ENCODE measurements at places on chromosomes 1 and 21.

DNA sequence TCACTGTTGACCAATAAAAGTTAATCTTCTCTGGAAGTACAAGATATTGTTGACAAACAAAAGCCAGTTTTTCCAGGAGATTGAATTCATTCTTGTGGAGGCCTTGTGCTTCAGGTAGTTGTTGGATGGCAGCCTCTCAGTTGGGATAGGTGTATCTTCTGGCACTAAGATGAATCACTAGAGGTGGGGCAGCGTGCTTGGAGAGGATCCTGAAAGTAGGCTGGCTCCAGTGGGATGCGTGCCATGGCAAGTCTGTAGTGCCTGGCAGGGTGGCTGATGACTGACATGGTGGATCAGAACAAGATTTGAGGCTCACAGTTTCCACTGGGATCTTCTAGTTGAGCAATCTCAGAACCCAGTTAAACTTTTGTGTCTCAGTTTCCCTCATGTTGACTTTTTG, 2.4 kb downstream of the VPS13D start:
- DNase-seq, result no peak

DNA sequence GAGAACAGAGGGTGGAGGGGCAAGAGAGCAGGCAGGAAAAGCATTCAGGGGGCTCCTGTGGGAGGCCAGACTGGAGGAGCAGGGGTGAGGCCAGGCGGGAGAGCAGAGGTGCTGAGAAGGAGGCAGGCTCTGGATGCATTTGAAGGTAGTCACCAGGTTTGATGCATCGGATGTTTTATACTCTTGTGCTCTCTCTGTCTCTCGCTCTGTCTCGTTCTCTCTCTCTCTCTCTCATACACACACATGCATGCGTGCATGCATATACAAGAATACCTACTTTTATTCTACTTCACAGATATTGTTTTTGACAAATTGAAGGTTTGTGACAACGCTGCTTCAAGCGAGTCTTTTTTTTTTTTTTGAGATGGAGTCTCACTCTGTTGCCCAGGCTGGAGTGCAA, 15.0 kb upstream of the ITPKB start:
- no peak for DNase-seq

DNA sequence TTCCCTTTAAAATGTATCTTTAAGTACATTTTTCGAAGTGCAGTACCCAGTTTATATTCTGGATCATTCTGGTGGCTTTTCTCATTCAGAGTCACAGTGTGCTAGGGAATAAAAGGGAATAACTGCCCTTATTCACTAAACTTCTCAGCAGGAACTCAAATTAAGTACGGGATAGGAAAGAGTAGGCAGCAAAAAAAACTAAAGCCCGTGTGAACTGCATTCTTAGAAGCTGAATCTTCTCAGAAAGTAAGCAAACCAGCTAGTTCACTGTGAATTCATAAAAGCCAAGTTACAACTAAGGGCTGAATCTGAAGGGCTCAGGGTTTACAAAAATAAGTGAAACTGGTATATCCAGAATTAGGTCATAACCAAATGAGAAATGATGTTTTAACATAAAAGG, 22.0 kb downstream of the PRPF38A start:
- no peak for DNase-seq

GRCh38 chr1:206516728-206516990, 9.3 kb downstream of the RASSF5 start:
- no peak for DNase-seq

- no peak for DNase-seq
These were observed 406.1 kb downstream of the RPS6KC1 start for GRCh38 chr1:213457186-213457585.

GRCh38 chr1:55605155-55605554, 390.0 kb upstream of the USP24 start:
- no peak for DNase-seq

DNA sequence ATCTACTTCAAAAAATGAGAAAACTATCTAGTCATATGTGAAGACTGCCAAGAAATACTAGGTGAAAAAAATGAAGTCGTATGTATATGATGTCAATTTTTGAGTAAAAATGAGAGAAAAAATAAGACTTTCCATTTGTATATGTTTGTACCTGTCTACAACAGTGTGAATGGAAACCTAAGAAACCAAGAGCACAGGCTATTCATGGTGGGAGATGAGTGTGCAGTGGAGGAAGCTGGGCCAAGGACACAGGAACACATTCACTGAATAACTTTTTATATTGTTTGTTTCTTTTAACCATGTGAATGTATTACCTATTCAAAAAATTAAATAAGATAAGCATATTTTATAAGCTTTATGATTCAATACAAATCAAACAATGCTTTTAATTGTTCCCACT, 67.0 kb downstream of the ERO1B start:
- DNase-seq, result no peak

- DNase-seq, result no peak
These were observed 11.0 kb downstream of the YIPF1 start for GRCh38 chr1:53878492-53879105.

GRCh38 chr1:183702813-183703198, 49.7 kb upstream of the APOBEC4 start:
- no peak for DNase-seq

GRCh38 chr1:172215006-172215405, 205.5 kb upstream of the C1orf105 start:
- no peak for DNase-seq

GRCh38 chr1:222767152-222767571, 30.2 kb downstream of the FAM177B start:
- DNase-seq, result no peak

GRCh38 chr1:212244441-212244840, 40.8 kb upstream of the PPP2R5A start:
- no peak for DNase-seq

GRCh38 chr1:22652881-22653316, at the start of gene C1QB:
C1QB (plus strand) TSS chr1:22653236; CDS start chr1:22659463, 6,227 bp downstream.
- DNase-seq, result no peak

- no peak for DNase-seq
These were observed at the start of gene TNFRSF9 for GRCh38 chr1:7940745-7941436. TNFRSF9 (minus strand) TSS chr1:7940839; CDS start chr1:7939994, 845 bp downstream.

- no peak for DNase-seq
These were observed 114.6 kb upstream of the KIAA0040 start for GRCh38 chr1:175307160-175307559.

- no peak for DNase-seq
These were observed 1.1 kb upstream of the DMBX1 start for GRCh38 chr1:46488343-46489168.

DNA sequence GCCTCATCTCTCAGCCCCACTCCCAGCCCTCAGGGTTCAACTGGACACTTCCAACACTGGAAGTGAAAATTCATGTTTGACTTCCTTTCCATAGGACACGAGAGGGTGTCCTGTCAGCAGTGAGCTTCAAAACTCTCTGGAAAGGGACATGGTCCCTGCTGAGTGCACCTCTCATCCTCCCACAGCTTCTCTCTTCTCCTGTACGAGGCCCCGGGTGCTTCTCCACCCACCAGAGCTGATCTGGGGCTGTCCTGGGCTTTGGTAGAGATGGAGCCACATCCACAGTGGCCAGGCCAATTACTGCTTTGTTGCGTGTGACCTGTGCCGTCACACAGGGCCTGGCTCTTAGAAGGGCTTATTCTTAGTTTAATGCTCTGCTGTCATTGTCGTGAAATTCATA, 182.3 kb downstream of the RRAGC start:
- DNase-seq, result no peak

DNA sequence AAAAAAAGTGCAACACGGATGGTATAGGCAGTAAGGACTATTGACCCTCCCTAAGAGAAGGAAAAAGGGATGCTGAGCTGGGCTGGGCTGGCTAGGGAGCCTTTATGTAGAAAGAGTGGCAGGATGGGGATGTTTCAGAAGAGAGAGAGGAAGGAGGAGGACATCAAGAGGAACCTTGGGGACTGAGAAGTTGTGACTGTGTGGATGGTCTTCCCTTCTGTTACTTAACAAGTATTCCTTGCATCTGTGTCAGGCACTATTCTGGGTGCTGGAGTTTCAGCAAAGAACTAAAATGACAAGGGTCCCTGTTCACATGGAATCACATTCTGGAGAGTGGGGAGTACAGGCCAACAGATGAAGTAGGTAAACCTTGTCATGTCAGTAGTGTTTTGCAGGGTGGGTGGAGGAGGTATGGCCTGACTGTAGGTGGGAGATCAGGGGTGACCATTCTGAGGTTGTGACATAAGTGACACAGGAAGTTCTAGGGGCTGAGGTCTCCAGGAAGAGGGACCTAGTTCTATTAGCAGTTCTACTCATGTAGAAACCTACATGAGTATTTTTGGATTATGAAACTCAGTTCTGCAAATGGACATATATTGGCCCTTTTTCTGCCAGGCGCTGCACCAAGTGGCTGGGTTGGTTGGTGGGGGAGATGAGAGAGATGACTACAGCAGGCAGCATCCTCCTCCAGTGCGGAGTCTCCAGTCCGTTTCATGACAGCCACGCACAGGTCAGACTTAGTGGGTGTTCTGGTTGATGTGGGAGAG, 53.8 kb downstream of the PRDM2 start:
- no peak for DNase-seq

- DNase-seq, result no peak
These were observed 8.1 kb downstream of the COL18A1 start for GRCh38 chr21:45412909-45413611.

DNA sequence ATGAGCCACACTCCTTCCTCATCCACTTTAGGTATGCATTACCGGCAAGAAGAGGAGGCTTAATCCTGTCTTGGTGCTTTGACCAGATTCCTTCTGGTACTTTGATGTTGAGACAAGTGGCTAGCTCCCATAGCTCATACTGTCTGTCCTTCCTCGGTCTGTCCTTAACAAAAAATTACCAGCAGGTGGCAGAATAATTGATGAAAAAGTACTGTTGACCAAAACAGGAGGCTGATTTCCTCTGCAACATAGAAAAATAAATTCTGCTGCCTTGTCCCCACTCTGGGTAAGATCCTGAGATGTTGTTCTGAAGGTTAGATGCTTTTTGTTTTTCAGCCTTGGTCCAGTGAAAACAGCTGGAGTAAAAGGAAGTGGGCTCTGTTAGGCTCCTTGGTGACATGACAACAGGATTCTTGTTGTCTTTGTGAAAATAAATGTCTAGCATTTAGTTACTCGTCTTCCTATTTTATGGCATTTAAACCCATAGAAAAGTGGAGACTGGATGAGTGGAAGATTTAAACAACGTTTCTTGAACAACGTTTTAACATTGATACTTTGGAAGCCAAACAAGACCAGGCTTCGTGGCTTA, 11.2 kb upstream of the HJV start:
- peak; percentile 20 for DNase-seq

GRCh38 chr1:156126043-156126629, 11.6 kb downstream of the LMNA start:
- no peak for DNase-seq

DNA sequence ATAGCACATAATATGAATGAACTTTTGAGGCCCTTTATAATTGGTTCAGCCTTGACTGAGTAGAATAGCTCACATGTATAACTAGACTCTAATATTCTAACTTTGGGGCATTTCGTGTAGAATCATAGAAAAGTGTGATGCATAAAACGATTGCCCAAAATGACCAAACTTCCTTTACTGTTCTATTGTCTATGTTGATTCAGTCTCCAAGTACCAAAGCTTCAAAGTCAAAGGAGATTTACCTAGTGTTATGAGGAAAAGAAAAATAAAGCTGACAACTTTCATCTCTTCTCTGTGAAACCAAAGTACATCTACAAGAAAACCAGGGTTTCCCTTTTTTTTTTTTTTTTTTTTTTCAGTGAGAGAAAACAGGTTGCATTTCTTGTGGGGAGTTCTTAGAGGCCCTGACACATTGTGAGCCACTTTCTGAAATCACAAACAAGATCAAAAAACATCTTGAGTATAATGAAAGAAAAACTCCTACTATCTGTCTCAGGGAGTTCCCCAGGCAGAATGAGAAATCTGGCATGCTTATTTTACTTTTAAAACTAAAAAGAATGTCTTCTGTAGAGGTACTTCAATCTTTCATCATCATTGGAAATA, 183.4 kb downstream of the TNFSF18 start:
- no peak for DNase-seq

- DNase-seq, result no peak
These were observed 79.5 kb downstream of the NR5A2 start for GRCh38 chr1:200107004-200107470.

DNA sequence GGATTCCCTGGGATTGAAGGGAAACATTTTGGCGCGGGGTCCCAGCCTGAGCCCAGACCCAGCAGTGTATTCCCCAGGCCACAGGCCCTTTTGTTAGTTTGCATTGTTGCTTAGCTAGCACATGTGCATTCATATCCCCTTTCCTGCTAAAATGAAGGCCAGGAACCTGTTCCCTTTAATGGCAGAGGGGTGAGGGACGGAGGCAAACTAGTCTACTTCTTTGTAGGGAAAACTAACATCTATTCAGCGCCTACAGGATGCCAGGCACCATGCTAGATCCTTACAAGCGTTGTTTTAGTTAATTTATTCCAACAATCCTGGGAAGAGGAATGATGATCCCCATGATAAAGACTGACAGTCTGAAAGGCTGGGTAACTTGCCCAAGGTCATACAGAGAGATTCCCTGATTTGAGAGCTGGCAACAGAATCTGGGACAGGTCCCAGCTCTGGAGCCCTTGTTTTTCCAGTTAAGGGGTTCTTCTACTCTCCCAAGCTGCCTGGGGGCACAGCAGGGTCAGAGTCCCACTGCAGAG, 595 bp upstream of the E2F2 start:
- no peak for DNase-seq

- no peak for DNase-seq
These were observed 5.3 kb downstream of the RXFP4 start for GRCh38 chr1:155946633-155947219.

DNA sequence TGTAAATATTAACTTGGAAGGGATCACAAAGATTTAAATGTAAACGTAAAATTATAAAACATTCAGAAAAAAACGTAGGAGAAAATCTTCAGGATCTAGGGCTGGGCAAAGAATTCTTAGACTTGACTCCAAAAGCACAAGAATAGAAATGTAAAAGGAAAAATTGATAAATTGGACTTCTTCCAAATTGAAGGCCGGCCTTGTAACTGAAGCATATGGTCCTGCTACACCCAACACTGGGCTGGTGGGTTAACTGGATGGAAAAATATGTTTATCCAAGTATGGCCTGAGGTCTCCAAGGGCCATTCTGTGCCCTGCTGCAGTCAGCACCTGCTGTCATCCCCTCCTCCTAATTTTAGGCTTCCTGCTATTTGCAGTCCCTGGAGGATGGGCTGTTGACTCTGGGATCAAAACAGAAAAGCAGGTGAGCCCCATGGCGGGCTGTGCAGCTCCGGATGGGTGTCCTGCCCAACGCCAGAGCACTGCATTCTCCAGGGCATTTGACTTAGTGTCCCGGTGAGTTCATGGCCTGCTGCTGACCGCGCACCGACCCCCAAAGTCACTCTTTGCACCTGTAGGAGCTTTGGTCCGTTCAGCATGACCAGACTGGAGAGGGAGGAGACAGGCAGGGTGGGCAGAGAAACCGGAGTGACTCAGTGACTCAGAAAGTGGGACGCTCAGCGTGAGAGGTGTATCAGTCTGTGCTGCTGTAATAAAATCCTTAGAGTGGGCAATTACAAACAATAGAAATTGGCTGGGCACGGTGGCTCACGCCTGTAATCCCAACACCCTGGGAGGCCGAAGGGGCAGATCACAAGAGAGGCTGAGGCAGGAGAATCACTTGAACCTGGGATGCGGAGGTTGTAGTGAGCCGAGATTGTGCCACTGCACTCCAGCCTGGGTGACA, 6.1 kb upstream of the AIRE start:
- no peak for DNase-seq

- no peak for DNase-seq
These were observed 26.5 kb downstream of the BCL9 start for GRCh38 chr1:147567594-147568381.

GRCh38 chr1:27489973-27490741, at the start of gene WASF2:
WASF2 (minus strand) TSS chr1:27490167; CDS start chr1:27428890, 61,277 bp downstream.
- DNase-seq, result peak; percentile 59

All from NCI-H2081 treated with DMSO at 0.1 percent for 48 hours (cell line).